8988T (cell line): ENCODE measurements at places on chromosomes 11 and 22.

GRCh38 chr11:43797337-43797736 lies 83.3 kb upstream of the ALKBH3 start:
- no peak for DNase-seq

- DNase-seq, result no peak
Observed at GRCh38 chr22:25942115-25942855, 200.3 kb downstream of the MYO18B start.

DNA sequence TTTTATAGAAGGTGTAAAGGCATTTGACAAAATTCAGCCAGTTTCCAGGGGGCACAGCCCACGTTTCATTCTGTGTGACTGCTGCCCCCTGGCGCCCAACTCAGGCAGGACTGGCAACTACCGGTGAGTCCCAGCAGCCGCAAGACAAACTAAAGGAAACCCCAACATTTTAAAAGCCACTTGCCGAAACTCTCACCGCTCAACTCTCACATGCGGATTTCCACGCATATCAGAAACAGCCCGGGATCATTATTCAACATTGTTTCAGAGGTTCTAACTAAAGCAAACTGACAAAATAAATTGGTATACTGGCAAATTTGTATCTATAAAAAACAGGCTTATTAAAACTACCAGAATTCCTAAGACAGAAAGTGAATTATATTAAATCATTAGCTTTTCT lies 48.2 kb downstream of the MORC2 start:
- DNase-seq, result peak; percentile 61

DNA sequence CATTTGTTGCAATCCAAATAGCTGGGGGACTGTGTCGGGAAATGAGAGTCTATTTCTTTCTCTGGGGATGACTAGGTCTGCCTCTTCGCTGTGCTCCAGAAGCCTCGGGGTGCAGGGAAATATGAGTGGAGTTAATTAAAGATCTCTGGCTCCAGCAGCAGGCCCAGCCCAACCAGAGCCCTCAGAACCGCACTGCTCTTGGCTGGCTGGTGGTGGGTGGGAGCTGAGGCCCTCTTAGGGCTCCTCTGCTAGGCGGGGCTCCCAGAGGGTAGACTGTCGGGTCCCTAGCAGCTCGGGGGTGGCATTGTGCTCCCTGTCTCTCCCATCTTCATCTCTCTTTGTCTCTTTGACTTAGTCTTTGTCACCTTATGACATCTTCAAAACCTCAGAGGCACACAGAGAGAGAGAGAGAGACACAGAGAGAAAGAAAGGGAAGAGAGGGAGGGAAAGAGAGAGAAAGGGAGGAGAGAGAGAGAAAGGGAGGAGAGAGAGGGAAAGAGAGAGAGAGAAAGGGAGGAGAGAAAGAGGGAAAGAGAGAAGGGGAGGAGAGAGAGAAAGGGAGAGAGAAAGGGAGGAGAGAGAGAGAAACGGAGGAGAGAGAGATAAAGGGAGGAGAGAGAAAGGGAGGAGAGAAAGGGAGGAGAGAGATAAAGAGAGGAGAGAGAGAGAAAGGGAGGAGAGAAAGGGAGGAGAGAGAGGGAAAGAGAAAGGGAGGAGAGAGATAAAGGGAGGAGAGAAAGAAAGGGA lies 20.2 kb downstream of the MPPED1 start:
- DNase-seq, result no peak
